ENCODE measurements at places on chromosomes 13 and 19.

DNA sequence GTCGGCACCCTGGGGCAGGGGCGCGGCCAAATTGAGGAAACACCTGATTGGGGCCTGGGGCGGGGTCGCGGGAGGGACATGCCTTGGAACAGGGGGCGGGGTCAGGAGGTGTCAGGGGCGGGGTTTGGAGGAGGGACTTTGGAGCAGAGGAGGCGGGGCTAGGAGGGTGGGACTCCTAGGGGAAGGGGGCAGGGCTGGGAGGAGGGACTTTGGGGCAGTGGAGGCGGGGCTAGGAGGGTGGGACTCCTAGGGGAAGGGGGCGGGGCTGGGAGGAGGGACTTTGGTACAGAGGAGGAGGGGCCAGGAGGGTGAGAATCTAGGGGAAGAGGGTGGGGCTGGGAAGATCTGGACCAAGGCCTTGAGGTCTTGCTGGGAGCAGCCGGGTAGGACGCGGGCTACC lies 21.9 kb downstream of the GRIN2D start:
- no peak for DNase-seq

DNA sequence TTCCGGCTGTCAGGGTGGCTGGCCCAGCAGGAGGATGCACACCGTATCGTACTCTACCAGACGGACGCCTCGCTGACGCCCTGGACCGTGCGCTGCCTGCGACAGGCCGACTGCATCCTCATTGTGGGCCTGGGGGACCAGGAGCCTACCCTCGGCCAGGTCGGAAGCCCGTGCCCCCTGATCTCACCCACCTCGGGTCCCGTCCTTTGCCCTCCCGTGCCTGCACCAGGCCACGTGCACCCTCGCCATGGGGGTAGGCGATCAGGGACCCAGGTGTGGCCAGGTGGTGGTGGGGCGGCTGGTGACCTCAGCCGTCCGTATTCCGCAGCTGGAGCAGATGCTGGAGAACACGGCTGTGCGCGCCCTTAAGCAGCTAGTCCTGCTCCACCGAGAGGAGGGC lies 19.0 kb downstream of the PNPLA6 start:
- no peak for DNase-seq

DNA sequence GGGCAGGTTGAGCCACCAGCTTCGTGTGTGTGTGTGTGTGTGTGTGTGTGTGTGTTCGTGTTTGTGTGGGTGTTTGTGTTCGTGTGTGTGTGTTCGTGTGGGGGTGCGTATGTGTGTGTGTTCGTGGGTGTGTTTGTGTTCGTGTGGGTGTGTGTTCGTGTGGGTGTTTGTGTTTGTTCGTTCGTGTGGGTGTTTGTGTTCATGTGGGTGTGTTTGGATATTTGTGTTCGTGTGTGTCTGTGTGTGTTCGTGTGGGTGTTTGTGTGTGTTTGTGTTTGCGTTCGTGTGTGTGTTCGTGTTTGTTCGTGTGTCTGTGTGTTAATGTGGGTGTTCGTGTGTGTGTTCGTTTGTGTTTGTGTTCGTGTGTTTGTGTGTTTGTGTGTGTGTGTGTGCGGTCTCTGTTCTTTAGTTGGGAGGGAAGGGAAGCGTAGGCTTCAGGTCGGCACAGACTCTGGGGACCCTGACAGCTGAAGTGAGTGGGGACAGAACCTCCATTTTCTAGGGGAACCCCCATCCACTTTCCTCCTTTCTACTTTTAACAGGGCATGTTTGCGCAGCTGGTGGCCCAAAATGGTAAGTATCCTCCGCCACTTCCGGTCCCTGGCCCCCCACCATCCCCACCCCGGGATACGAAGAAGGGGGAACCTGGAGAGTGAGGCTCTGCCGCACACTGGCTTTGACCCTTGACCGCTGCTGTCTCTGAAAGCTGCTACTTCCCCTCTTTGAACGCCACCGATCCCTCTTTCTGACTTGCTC lies 1.6 kb downstream of the TNFSF9 start:
- no peak for DNase-seq

DNA sequence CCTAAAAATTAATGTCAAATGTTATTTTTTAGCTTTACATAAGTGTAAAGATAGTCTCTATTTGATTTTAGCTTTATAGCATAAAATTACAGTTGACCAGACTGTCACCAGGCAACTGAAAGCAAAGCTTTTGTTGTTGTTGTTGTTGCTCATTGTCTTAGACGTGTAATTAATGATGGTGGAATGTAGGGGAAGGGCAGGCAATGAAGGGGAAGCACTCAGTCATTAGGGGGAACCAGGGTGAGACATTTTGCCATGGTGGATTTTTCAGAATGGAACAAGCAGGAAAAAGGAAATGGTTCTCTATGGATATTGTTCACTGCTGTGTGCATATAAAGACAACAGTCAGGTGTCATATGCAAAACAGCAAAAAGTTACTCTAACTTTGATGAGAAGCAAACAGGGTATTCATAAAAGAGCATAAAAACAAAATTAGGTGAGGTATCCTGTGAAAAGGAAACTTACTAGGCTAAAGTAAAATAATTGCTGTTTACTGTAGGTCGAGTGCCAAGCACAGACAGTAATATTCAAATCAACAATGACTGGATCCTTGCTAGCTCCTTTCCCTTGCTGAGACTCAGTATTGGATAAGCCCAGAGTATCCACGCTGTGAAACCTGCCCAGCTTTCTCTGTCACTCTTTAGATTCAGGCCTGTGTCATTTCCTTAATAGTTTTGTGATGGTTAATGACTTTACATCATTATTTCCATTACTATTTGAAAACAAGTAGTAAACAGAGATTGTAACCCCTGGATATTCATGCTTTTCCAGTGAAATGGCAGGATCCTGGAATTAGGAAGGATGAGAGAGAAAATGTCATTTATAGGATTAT lies 110.5 kb downstream of the LRCH1 start:
- DNase-seq = no peak

DNA sequence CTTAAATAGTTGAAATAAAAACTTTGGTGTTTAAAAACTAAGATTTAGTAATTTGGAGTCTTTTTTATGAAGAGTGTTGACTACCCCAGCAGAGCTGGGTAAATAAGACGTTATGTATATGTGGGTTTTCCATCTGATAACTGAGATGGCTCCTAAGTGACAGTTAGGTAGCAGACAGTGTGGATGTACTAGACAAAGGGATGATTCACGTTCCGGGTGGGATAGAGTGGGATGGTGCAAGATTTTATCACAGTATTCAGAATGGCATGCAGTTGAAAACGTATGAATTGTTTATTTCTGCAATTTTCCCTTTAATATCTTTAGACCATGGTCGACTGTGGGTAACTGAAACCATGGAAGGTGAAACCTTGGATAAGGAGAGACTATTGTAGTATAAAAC lies 50.4 kb downstream of the NAA16 start:
- DNase-seq = no peak

- no peak for DNase-seq
These were observed 1203.5 kb upstream of the PRR20A start for GRCh38 chr13:55937180-55937579.

- no peak for DNase-seq
These were observed 509.0 kb upstream of the MIR17HG start for GRCh38 chr13:90838317-90838960.

DNA sequence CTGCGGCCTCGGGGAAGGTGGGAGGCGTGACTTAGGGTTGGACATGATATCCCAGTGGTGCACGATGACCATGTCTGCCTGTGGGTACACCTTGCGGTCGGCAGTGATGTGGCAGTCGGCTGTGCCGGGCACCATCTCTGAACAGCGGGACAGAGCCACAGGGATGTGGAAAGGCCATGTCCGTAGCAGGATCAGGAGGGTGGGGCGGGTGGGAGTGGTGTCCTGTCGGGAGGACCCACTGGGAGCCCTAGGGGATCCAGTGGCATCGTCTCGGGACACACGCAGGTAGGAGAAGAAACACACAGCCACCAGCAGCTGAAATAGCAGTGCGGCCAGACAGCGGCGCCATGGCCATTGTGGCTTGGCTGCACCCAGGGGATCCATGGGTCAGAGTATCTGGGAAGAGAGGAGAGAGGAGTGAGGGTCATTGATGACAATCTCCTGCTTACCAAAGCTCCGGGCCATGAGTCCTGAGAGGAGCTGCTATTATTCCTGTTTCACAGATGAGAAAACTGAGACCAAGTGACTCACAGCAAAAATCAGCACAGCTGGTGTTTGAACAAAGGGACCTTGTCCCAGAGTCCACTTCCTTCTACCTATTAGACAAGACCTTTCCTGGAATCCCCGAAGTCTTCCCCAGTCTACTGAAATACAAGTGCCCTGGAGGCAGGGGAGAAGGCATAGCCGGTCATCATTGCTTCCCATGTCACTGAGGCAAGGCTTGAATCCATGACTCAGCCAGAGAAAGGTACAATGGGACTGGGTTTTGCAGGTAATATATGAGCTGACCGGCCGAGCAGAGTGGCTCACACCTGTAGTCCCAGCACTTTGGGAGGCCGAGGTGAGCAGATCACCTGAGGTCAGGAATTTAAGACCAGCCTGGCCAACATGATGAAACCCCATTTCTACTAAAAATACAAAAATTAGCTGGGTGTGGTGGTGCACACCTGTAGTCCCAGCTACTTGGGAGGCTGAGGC lies 5.2 kb upstream of the FUT6 start:
- no peak for DNase-seq

DNA sequence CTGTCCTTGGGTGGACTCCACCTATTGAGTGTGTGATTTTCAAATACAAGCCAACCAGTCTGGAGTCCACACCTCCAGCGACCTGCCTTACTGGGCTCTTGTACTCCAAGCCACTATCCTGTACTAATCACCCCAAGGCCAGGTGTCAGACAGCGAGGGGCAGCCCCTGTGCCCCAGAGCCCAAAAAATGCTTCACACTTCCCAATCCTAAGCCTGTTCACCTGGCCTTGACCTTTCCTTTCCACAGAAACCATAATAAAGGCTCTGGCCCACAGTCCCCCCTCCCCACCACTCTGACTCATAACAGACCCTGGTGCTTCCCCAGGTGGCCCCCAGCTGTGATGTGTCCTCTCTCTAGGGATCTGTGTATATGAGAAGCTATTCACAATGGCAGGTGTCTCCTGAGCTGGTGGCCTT lies 3.9 kb downstream of the CD209 start:
- DNase-seq = no peak

DNA sequence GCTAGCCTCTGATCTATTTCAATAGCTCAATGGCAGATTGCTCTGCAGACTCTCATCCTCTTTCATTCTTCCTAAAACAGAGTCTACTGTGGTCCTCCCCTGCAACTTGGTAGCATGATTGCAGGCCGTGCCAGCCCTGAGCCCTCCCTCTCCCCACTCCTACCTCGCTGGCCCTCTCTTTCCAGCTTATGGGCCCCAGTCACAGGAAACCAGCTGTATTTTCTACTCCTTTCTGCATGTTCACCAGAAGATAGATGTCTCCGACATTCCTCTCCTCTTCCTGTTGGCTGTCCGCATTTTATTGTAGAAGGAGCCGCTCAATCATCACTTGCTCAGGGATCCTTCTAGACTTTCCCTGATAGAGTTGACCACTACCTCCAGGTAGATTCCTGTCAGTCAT lies 50.2 kb downstream of the SERP2 start:
- DNase-seq = no peak

- DNase-seq = no peak
These were observed 106.5 kb upstream of the RFC3 start for GRCh38 chr13:33711436-33711835.

GRCh38 chr13:76822698-76823267 lies 63.4 kb downstream of the KCTD12 start:
- DNase-seq = no peak

GRCh38 chr19:9183000-9183399 lies 4.2 kb downstream of the OR7D2 start:
- no peak for DNase-seq

DNA sequence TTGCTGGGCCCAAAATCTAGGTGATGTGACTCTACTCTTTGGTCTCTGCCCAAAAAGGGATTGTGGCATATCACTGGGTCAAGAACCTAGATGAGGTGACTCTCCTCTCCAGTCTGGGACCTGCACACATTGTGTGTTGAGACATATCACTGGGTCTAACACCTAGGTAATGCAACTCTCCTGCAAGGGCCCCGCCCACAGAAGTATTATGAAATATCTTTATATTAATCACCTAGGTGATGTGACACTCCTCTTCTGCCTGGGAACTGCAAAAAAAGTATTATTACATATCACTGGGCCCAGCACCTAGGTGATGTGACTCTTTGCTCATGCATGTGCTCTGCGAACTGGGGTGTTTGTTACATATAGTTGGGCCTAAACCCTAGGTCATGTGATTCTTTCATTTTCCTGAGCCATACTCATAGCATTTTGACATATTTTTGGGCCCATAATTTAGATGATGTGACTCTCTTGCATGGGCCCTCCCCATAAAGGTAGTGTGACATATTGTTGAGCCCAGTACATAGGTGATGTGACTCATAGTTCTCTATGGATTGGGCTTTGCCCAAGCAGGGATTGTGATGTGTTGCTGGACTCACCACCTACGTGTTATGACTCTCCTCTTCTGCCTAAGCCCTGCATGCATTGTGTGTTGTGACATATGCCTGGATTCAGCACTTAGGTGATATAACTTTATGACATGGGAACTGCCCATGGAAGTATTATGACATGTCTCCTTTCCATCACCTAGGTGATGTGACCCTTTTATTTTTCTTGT lies 11.2 kb upstream of the ZNF681 start:
- DNase-seq = no peak

DNA sequence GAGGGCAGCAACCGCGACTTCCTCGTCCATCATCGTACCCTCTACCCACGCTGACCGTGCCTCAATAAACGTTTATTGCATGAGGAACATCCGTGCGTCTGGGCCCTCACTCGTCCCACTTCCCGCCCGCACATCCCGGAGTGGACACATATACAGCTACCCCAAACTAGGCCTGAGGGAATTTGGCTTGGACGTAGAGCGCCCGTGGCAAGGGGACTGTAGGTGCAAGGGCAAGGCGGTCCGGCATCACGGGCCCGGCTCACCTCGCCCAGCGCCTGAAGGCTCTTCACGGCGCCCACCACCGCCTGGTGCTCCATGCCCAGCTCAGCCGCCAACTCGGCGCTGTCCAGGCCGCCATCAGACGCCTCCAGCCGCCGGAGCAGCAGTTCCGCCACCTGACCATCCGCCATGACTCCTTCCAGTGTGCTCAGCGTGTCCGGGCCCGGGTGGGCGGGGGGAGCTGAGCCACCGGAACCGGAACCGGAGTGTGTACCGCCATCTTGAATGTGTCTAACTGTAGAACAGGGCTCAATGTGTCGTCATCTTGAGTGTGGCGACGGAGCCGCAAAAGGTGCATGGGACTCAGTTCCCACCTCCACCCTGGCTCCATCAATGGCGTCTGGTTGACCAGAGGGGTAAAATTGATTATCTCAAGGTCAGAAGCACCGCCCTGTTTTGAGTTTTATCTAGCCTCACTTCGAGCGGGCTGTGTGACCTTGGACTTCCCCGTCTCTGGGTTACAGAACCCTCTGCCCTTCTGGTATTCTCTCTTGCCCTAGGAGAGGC lies at the start of gene FARSA:
Gene FARSA (minus strand): TSS at position 425 of the 786 bp plus-strand sequence. CDS start 15 bp downstream, at position 410.
- peak; percentile 92 for DNase-seq

Data from amygdala (tissue), 56 donors.